ENCODE measurements at places on chromosomes 7 and 10. TPM values are rescaled to one million over a fixed set of nuclear protein-coding genes. Genes with fewer than 3 reads are reported as not detected.

BLNK gene
- 3.8 TPM for total RNA-seq

GFRA1 gene
- total RNA-seq: 62.2 TPM

SH2D4B gene
- total RNA-seq: not detected

TDRD1 gene
- 0.38 TPM for total RNA-seq

TMEM196 gene
- total RNA-seq: 9.7 TPM

NRP1 gene
- total RNA-seq: 126 TPM

SPDYE18 gene
- total RNA-seq: 2.6 TPM

ADRA2A gene
- 4.9 TPM for total RNA-seq

TEX47 gene
- not detected for total RNA-seq

NT5C3A gene
- 53.8 TPM for total RNA-seq

STEAP4 gene
- 20.4 TPM for total RNA-seq

KCND2 gene
- total RNA-seq: 14.5 TPM

GPR15LG gene
- total RNA-seq: not detected

C10orf67 gene
- total RNA-seq: 0.11 TPM

APBB1IP gene
- total RNA-seq: 2.9 TPM

BUD23 gene
- 36.2 TPM for total RNA-seq

OIT3 gene
- 1.6 TPM for total RNA-seq

CALHM1 gene
- total RNA-seq: not detected

COL28A1 gene
- total RNA-seq: 5.5 TPM
